ENCODE measurements at places on chromosomes 4 and X.

GRCh38 chr4:2824329-2824835, 19.3 kb upstream of the ADD1 start:
- no peak for DNase-seq

- no peak for DNase-seq
These were observed 26.2 kb downstream of the ARL9 start for GRCh38 chr4:56531823-56532222.

DNA sequence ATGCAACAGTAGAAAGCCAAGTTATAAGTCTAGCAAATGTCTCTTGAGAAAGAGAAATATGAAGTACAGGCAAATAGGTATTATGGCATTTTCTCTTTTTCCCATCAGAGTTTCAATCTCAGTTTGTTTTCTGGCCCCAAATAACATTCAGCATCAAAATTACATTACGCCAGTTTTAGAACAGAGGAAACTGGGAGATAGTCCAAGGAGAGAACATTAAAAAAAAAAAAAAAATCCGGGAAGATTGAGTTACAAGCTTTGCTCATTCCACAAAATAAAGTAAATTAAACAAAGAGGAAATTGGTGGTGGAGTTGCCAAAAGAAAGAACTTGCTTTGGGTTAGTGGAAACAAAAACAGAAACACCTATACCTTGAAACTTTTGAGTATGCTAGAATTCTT, 50.4 kb upstream of the IL13RA2 start:
- DNase-seq: no peak

DNA sequence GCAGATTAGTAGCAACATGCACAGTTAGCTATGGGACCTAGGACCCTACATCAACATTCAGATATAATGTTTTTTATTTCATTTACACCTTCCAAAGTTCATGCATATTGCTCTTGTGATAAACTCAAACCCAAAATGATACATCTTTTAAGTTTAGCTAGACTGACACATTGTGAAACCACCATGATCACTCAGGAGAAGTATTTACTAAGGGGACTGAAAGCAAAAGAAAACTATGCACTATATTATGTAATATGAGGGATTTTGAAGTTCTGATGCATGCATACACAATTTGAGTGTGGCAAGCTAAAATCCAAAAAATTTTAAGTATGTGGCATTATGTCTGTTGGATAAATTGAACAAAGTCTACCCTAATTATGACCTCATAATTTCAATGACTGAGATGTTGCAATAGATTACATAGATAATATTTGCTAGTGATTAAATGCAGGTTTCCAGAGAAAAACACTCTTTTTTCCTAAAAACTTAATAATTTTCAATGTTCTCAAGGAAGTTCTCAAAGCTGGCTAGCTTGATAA, 914.8 kb upstream of the GRIA3 start:
- DNase-seq: peak; percentile 62

- DNase-seq: peak; percentile 44
These were observed 690.2 kb downstream of the FAT4 start for GRCh38 chr4:126004941-126005340.

GRCh38 chr4:112315446-112315845, 18.3 kb downstream of the ALPK1 start:
- no peak for DNase-seq

GRCh38 chr4:24395937-24396336, 188.4 kb downstream of the DHX15 start:
- DNase-seq: no peak

DNA sequence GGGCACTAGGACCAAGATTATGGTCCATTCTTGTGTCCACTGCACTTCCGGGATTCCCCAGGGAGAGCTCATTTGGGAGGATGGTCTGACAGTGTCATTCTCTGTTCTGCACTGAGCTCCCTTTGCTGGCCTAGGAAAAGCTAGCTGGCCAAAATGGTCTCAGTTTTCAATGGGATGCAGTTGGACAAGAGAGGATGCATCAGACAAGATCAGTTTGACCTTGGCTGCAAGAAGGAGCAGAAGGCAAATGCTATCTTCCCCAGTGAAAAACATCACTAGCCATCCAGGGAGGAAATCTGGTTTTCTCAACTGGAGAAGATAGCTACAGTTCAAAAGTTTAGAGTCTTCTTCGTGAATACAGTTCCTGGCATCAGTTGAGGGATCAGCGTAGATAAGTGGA, 221.1 kb downstream of the PTTG2 start:
- no peak for DNase-seq

- DNase-seq: peak; percentile 1
These were observed 53.5 kb downstream of the BMP3 start for GRCh38 chr4:81084029-81084428.

DNA sequence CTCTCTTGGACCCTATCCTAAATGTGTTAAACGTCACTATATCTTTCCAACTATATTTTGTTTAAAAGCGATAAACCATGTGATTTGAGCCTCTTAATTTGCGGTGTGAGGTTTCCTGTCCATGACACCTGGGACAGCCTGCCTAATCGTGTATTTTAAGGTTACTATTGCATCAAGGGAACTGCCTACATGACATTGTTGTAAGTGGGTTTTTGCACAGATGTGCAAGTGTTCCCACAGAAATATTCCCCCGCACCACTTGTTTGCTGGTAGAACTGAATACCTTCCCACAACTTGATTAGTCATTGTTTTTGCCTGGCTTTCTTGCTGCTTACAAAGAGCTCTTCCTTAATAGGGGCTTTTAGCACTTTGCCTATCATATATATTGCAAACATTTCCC, 5.1 kb upstream of the FAM184B start:
- DNase-seq: no peak
